ENCODE measurements at places on chromosomes 3 and 15. TPM values are rescaled to one million over a fixed set of nuclear protein-coding genes. Genes with fewer than 3 reads are reported as not detected.

DNA sequence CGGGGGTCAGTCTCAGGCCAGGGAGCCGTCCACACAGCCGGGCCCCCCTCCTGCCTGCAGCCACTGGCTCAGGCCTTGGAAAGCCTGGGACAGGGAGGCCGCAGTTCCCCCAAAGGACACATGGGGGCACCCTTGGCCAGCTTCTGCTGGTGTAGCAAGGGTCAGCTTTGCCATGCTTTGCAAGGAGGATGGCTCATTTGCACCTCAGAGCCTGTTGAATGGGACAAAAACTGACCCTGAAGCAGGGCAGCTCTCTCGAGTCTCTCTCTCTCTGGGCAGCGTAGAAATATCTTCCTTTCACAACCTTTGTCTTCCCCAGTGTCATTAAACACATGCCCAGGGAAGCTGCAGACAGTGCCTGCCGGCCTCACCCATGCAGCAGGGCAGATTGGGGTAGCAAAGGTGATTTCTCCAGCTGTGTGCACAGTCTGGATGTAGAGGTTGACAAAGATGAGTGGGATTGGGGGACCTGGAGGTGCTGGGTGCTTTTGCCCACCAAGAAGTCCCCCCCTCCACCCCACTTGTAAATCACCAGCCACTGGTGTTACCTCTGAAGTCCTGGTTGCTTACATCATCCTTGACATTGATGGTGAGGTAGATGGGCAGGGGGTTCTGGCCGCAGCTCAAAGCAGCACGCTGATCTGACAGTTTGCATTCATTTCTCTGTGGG, 17.4 kb upstream of the EHD4 start:
- H3K27me3 ChIP-seq: peaks cover 13% of the 10 kb centered on the region
- DNase-seq: no peak
- no peak overlapping the region for H3K4me3 ChIP-seq
- H3K4me1 ChIP-seq: peaks cover 6% of the 10 kb centered on the region

GRCh38 chr15:63851431-63851830, 17.7 kb upstream of the HERC1 start:
- no peaks in the 10 kb centered on the region for H3K36me3 ChIP-seq
- DNase-seq: no peak
- no peaks in the 10 kb centered on the region for H3K27me3 ChIP-seq
- H3K4me3 ChIP-seq: no peak overlapping the region
- H3K4me1 ChIP-seq: no peaks in the 10 kb centered on the region

DNA sequence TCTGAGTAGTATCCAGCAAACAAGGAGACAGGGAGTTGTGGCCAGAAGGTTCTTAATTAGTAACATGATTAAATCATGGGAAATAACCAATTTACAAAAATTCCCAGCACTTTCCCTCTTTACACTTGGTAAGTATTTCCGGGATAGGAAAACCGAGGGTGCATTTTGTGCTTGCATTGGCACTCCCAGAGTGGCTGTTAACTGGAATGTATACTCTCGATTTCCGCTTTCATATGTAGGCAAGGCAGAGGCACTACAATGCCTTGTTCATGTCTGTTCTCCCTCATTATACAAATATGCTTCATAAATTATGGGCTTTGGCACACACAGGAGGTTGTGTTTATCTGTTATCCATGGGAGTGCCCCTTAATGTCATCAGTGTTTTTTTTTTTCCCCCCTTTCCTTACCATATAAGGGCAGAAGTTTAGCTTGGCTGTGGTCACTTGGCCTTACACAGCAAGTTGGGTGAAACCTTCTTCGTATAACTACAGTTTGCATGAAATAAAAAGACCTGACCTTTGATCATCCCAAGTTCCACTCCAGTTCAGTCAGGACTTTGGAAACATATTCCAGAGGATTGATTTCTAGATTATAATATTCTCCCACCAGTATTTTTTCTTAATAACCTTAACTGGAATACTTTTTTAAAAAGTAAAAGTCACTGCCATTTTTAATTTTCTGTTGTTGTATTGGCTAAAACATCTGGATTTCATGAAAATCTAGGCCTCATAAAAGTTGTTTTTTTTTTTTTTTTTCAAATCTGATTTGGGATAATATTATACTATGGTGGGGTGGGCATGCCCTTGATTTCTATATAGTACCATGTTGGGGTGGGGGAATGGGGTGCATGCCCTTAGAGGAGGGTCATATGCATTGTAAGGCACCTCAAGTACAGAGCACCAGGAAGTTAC, 8.9 kb downstream of the TPM1 start:
- no peak for DNase-seq
- no peaks in the 10 kb centered on the region for H3K27me3 ChIP-seq
- H3K4me3 ChIP-seq: peak overlapping the region; percentile 82
- peaks cover 63% of the 10 kb centered on the region for H3K36me3 ChIP-seq

EXD1 gene
- not detected for total RNA-seq

- peaks cover 69% of the 10 kb centered on the region for H3K36me3 ChIP-seq
- DNase-seq: no peak
- no peaks in the 10 kb centered on the region for H3K27me3 ChIP-seq
- H3K27ac ChIP-seq: peak overlapping the region; percentile 79
- peaks cover 80% of the 10 kb centered on the region for H3K4me1 ChIP-seq
Measured at GRCh38 chr15:48421362-48421761, 90.1 kb downstream of the DUT start.

DNA sequence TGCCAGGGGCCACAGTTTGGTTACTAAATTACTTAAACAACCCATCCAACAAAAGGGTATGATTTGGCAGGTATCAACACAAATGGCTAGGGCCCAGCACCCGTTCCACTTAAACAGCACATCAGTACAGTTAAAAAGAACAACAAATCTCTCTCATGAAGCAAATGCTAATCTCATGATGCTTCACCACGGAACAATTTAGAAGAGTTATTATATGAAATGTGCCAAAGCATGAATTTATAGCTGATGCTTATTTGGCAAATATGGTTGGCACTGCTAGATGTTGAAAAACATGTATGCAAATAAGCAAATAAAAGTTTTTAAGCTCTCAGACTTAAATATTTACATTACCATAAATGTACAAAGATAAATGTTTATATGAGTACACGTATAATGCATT, 2.3 kb downstream of the PEAK1 start:
- no peaks in the 10 kb centered on the region for H3K27me3 ChIP-seq
- peak overlapping the region; percentile 96 for H3K27ac ChIP-seq
- peaks cover 2% of the 10 kb centered on the region for H3K36me3 ChIP-seq

GRCh38 chr3:8455526-8456411, 45.9 kb upstream of the LMCD1 start:
- no peaks in the 10 kb centered on the region for H3K27me3 ChIP-seq
- H3K4me3 ChIP-seq: peak overlapping the region; percentile 2
- no peaks in the 10 kb centered on the region for H3K36me3 ChIP-seq
- no peak for DNase-seq
- peak overlapping the region; percentile 95 for H3K27ac ChIP-seq

ANKRD34C gene
- 0.07 TPM for total RNA-seq

ALPK3 gene
- 0.56 TPM for total RNA-seq

DNA sequence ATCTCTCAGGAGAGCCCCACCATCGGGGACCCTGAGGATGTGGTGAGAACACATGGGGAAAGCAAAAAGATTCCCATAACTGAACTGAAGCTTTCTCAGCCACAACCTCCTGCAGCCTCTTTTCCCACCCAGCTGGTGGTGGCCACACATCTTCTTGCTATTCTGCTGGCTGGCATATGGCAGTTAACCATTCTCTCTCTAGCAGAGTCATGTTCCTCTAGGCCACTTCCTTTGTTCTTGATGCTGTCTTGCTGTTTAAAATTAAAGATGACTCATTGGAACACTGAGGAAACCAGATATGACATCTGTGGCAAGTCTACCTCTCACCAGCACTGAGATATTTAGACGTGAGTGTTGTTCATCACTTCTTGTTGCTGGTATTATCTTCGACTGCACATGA, 180.3 kb upstream of the ROBO2 start:
- H3K4me3 ChIP-seq: no peak overlapping the region
- H3K27me3 ChIP-seq: peaks cover 10% of the 10 kb centered on the region
- no peaks in the 10 kb centered on the region for H3K36me3 ChIP-seq
- no peak for DNase-seq
- no peak overlapping the region for H3K27ac ChIP-seq

Data from chondrocyte (in vitro differentiated cells).